ENCODE measurements at places on chromosomes 7 and 10.

GRCh38 chr7:1725199-1725690 lies 55.2 kb downstream of the ELFN1 start:
- DNase-seq, result no peak

DNA sequence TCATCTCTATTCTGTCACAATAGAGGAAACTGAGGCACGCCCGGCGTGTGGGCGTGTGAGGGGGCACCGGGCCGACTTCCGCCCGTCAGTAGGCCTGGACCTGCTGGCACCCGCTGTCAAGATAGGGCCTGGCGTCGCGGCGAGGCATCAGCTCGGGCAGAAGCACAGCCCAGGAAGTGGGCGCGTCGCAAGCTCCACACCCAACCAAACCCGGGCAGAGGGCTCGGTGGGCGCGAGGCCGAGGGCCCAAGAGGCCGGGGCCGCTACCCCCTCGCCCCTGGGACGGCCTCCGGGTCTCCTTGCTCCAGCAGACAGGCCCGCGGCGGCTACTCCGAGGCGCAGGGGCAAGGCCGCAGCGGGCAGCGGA lies 91.2 kb downstream of the SPAG6 start:
- no peak for DNase-seq

- DNase-seq, result peak; percentile 21
Measured at GRCh38 chr10:546971-547590, 142.4 kb downstream of the DIP2C start.

- DNase-seq, result no peak
Measured at GRCh38 chr7:45457591-45457990, 116.6 kb upstream of the ADCY1 start.

DNA sequence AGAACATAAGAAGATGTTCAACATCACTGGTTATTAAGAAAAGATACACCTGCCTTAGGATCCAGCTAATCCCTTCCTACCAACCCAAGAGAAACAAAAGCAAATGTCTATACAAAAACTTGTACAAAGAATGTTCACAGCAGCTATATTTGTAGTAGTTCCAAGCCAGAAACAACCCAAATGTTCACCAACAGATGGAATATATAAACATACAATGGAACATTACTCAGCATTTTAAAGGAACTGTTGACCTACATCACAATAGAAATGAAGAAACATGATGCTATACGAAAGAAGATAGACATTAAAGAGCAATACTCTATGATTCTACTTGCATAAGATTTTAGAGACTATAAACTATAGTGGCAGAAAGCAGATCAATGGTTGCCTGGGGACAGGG lies 149.4 kb downstream of the ZNF438 start:
- no peak for DNase-seq

GRCh38 chr10:91462423-91462822 lies 52.3 kb downstream of the HECTD2 start:
- no peak for DNase-seq

DNA sequence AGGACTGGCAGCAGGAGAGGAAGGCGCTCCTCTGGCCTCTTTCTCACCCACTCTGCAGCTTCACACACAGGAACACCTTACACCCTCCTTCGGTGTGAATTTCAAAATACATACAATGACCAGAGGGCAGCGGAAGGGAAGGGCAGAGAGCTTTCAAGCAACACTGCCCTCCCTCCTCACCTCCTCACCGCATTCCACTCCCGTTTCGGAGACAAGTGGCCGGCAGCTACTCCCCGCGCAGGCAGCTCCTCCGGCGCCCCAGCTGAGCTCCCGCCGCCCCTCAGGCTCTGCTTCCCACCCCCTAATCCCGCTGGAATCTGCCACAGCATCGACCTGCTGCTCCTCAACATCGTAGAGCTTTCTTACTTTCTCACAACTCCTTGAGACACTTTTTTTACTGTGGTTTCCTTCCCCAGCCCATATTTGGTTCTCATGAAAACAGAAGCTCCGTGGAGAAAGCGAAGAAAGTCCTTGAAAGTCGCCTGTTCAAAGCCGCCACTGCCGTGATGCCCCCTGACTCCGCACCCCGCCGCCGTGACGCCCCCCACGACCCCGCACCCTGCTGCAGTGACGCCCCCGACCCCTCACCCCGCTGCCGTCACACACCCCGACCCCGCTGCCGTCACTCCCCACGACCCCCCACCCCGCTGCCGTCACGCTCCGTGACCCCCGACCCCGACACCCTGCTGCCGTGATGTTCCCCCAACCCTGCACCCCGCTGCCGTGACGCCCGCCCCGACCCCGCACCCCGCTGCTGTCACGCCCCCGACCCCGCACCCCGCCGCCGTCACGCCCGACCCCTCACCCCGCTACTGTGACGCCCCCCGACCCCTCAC lies 14.6 kb upstream of the GPER1 start:
- no peak for DNase-seq

DNA sequence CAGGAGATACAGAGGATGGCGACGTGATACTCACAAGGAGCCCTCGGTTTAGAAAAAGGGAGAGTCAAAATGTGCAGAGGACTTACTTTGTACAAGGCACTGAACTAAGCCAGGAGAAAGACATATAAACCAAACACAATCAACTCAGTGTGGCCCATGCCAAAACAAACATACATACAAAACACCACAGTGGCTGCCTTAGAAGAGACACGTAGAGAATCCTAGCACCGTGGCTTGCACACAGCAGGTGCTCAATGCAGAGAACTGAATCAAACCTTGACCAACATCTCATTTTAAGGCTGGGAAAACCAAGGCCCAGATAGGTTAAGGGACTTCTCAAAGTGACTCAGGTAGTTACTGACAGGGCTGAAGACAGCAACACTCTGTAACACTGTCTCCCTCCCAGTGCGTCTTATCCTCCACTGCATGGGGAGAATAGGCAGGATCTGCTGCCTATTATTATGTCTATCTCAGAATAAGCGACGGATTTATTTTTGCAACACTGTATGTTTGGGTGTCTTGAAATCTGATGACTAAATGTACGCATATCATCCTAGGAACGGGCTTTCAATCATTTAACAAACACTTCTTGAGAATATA lies 11.0 kb downstream of the SORBS1 start:
- no peak for DNase-seq

- no peak for DNase-seq
Measured at GRCh38 chr7:138549082-138549481, 89.0 kb downstream of the TRIM24 start.

GRCh38 chr10:124062390-124062789 lies 31.0 kb downstream of the CHST15 start:
- no peak for DNase-seq

DNA sequence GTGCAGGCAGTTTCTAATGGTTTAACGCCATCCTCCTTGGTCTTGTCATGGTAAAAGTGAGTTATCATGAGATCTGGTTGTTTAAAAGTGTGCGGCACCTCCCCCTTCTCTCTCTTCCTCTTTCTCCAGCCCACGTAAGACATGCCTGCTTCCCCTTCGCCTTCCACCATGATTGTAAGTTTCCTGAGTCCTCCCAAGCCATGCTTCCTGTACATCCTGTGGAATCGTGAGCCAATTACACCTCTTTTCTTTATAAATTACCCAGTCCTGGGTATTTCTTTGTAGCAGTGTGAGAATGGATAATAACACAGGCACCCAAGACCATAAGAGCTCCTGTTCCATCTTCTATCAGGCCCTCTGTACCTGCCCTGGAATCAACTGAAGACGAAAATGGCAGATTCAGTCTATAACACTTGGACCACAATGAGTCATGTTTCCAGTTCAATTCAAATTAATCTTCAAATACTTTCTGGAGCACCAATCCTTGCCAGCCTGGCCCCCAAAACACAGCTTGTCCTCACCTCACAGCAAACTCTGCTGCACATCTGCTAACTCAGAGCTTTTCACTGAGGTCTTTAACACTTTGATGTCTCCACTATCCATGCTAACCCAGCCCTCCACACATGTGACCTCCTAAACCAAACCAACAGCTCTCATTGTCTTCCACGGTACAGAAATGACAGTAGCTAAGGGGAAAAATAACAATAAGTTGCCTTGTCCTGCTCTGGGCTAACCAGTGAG lies 73.2 kb downstream of the SFMBT2 start:
- DNase-seq, result no peak

- no peak for DNase-seq
Measured at GRCh38 chr10:77869626-77870420, 56.7 kb downstream of the DLG5 start.
